ENCODE measurements at places on chromosomes 4 and X.

DNA sequence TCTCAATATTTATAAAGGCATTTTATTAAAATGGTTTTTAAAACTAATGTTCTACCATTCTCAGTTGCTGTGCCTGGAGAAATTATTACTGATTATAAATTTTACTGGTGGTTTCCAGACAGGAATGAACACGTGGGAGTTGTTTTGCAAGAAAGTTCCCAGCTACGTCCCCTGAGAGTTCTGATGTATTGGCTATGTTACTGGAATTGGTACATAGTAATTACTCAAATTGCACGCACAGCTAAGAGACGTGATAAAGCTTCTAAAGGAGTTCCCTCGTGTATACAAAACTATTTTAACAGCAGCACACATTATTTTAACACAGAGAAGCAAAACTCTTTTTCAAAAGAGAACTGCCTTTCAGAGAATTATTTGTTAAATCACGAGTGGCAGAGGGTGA, 292.2 kb downstream of the NLGN4X start:
- peak; percentile 45 for DNase-seq

DNA sequence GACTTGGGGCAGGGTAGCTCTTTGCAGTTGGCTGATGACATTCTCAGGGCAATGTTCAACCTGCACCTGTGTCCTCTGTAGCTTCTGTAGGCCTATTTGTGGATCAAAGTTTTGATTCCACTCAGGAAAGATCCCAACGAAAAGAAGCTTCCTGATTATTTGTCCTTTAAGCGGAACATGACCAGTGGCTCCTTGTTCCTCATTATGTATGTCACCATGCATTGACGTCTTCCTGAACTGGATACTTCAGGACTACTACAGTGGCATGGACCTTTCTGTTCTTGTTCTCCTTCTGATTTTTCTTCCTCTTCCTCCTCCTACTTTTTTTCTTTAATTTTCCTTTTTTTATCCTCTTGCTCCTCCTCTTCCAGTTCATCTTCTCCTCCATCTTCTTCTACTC, 62.4 kb downstream of the NBDY start:
- DNase-seq, result no peak

GRCh38 chr4:10066670-10067651, 45.7 kb upstream of the SLC2A9 start:
- no peak for DNase-seq

DNA sequence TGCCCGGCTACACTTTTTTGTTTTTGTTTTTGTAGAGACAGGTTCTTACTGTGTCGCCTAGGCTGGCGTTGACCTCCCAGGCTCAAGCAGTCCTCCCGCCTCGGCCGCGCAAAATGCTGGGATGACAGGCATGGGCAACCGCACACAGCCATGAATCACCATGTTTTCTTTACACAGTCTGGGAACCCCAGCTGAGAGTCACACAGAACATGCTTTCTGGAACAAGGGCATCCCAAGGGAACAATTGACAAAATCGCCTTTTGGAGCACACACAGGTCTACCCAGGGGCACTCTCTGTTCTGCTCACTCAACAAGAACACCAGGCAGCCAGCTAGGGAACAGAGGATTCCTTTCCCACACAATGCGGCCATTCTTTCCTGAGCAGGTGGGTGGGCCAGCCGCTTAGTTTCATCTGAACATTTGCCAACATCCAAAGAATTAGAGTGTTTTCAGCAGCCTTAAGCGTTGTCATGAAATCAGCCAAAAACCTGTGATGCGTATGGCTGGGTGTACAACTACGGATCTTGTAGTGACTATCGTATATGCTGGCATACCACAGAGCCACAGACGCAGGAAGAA, 15.7 kb downstream of the PRKX start:
- DNase-seq, result peak; percentile 66

DNA sequence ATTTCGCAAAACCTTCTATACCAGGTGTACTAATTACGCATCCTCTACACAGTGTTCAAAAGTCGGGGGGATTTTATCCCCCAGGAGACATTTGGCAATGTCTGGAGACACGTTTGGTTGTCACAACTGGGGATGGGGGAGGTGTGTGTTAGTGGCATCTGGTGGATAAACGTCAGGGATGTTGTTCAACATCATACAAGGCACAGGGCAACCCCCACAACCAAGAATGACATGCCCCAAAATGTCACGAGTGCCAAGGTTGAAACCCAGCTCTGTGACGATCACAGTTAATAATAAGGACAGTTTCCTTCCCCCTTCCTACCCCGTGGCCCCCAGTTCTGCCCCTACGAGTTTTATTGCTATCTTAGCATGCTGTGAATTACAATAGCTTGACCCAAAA, 15.9 kb upstream of the SEL1L3 start:
- no peak for DNase-seq

DNA sequence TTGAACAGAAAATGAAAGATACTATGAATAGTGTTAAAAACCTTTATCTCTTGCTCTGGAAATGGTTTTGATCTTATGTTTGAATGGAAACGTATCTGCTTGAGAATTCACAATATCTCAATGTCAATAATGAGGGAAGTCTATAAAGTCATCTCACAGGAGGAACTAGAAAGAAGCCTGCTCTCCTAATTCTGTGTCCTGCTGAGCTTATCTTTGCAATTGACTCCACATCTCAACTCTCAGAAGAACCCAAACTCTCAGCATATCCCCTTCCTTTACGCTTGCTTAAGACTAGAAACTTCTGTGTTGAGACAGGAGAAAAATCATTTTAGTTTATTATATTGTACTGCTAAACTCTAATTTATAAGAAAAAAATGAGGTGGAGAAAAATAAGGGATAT, 8.3 kb upstream of the PF4V1 start:
- no peak for DNase-seq

GRCh38 chrX:134718966-134719317, 60.7 kb upstream of the PLAC1 start:
- DNase-seq, result peak; percentile 25

GRCh38 chr4:112206431-112206830, 25.2 kb upstream of the AP1AR start:
- DNase-seq, result no peak

GRCh38 chr4:10205223-10205622, 88.6 kb upstream of the WDR1 start:
- DNase-seq, result no peak

DNA sequence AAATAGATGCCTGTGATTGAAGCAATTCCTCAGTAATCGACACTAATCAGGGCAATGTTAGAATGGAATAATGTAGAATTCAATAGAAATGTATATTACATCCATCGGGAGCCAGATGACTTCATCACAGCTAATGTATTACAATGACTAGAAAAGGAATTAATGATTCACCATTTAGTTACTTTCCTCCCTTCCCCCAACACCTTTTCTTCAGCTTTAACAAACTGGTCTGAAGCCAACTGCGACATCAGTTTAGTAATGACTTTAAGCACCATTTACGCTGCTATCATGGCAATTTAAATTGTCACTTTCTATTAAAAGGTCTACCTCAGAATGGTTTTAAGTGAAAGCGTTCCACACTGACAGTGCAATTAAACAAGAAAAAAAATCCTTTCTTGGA, 45.1 kb downstream of the SUPT20HL2 start:
- DNase-seq, result no peak

DNA sequence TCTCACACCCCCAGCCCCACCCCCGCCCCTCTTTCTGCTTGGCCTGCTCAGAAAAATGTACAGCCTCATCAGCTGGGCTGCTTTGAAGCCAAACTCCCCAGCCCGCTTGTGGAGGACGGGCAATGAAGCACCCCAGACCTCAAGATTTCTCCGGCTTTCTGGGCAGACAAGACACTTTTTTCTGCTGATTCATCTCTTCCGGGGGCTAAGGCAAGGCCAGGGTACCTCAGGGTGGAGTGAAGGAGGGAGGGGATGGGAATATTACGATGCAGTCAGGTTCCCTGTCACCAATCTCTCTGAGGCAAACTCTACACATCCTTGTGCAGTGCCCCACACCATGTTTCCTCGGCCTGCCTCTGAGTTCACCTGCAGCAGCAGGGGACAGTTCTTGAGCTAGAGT, 66.9 kb upstream of the ATP6AP2 start:
- no peak for DNase-seq

- DNase-seq, result no peak
Observed at GRCh38 chrX:42466332-42467046, 311.5 kb downstream of the PPP1R2C start.

- DNase-seq, result no peak
Observed at GRCh38 chr4:26086621-26087441, 172.8 kb downstream of the SMIM20 start.

- peak; percentile 44 for DNase-seq
Observed at GRCh38 chr4:152342293-152342692, 193.6 kb downstream of the FBXW7 start.

- no peak for DNase-seq
Observed at GRCh38 chr4:41881981-41882624, 53.1 kb upstream of the TMEM33 start.

GRCh38 chr4:77145842-77146185, 11.2 kb upstream of the CCNG2 start:
- no peak for DNase-seq

GRCh38 chr4:181105487-181105886, 1137.7 kb upstream of the TENM3 start:
- no peak for DNase-seq

GRCh38 chr4:26682436-26682835, 98.6 kb downstream of the TBC1D19 start:
- no peak for DNase-seq

DNA sequence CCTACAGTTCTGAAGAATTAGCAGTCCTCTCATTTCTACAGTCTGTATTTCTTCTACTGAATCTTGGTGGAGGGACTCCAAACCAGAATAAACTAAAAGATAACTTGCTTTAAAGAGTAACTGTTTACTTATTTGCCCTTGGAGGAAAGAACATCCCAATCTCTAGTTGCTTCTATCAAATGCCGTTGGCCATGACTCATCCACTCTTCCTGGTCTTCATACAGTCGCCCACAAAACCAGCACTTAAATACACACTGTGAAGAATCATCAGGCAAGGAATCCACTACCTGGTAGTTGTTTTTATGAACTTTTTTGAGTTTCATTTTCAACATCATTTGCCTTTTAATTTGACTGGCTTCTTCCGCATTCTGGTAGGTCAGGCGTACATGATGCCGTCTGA, 14.2 kb downstream of the ZNF518B start:
- DNase-seq, result peak; percentile 9

DNA sequence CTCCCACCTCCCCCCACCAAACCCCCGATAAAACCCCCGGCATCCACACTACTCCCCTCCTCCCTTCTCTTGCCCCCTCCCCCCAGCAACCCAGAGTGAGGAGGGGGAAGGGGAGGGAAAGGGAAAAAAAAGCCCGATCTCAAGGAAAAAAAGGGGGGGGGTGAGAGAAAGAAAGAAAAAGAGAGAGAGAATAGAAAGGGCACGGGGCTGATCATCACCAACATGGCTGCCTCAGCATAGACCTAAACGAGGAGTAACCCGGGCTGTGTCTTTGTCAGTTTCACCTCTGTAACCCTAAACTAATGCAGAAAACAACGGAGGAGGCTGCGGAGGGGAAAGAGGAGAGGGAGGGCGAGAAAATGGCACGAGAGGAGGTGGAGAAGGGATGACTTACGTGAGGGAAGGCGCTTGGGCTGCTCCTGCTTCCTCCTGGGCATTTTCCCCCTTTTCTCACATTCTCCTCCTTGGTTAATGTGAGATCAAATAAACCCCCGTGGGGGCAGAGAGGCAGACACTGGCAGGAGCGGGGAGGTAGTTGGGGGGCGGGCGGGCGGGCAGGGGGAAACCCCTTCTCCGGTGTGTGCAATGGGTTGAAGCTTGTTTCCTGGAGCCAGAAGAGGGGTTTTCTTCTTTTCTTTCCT, 532 bp downstream of the ZNF827 start:
- DNase-seq, result peak; percentile 59

DNA sequence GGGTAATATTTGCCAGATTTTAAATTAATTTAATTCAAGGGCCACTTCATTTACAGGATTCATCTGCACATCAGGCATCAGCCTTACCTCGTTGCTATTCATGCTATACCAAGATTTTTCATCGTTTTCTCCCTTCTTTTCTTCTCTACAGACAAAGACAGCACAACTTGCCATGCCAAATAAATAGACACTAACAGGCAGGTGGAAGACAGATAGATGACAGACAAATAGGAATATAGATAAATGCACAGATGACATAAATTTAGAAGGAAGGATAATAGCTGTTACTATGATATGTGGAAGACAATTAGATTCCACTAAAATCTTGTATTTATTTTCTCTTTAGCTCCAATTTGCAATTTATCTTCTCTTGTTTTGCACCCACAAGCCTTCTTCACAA, 164.5 kb upstream of the ARX start:
- DNase-seq, result no peak

DNA sequence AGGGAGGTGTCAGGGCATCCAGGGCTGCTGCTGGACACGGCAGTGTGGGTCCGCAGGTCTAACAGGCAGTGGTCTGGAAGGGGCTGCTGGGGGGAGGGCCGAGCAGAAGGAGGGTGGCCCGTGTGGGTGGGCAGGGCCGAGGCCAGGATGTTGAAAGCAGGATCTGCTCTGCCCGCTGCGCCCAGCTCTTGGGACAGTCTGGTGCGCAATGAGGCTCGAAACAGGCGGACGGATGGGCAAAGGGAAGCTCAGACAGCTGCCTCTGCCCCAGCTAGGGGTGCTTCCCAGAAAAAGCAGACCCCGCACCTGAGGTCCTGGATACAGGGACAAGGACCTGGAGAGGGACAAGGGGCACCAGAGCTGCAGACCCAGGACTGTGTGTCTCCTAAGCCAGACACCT, 121.3 kb downstream of the FAM53A start:
- DNase-seq, result no peak

DNA sequence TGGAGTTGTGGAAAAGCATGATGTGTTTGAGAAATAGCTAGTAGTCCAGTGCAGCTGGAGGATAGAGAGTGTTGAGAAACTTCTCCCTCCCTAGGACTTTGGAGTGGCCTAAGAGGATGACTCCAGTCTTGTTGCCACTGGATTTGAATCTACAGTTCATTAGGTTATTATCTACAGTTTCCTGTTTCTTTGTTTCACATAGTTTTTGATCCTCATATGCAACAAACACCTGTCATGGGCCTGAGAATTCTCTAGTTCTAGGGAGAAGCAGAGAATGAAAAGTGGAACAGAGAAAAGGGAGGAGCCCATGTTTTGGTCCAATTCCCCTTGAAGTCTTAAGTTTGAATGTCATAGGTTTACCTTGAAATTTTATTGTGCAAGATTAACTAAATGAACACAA, 73.6 kb upstream of the TBC1D9 start:
- no peak for DNase-seq

- DNase-seq, result no peak
Observed at GRCh38 chr4:88119943-88120342, 38.5 kb downstream of the ABCG2 start.

GRCh38 chr4:10670321-10670720, 14.2 kb downstream of the CLNK start:
- DNase-seq, result no peak
